ENCODE measurements at places on chromosomes 3 and 15.
A peak's percentile ranks its signal among the peaks of the same experiment; 100 is the strongest.

DNA sequence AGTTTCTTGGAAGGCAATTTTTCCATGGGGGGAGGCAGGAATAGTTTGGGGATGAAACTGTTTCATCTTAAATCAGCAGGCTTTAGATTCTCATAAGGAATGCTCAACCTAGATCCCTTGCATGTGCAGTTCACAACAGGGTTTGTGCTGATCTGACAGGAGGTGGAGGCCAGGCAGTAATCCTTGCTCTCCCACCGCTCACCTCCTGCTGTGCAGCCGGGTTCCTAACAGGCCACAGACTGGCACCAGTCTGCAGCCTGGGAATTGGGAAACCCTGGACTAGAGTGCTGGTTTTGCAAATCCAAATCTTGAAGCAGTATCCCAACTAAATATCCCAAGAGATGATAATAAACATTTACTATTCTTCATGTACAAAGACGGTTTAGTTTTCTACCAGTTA, 256.3 kb upstream of the TMCO5A start:
- H3K4me1 ChIP-seq: no peaks in the 10 kb centered on the region
- H3K36me3 ChIP-seq: no peaks in the 10 kb centered on the region

DNA sequence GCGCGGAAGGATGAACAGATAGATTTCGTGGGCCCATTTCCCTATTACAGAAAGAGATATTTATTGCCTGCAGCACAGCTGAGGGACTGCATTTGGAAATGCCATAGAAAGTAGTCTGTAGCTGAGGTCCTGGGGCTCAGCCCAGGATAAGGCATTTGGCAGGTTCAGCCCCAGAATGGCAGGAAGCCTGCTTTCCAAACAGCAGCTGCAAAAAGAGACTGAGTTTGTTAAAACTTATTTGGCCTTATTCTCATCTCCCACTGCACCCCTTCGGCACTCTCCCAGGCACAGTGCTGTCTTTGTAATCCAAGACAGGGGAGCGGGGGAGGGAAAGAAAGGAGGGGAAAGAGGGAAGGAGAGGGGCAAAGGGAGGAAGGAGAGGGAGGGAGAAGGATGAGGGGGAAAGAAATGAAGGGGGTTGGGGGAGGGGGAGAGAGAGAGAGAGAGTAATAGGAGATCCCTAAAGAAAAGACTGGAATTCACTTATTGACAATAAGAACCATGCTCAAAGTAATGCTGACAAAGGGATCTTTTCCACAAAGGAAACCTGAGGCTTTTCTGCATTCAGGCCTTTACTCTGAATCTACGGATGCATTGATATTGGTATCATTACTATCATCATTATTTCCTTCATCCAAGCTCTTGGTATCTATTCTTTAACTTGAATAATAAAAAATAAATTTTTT, 94.0 kb upstream of the LRRN1 start:
- no peaks in the 10 kb centered on the region for H3K4me1 ChIP-seq
- no peaks in the 10 kb centered on the region for H3K27me3 ChIP-seq
- no peak overlapping the region for H3K27ac ChIP-seq
- no peak overlapping the region for H3K4me3 ChIP-seq
- DNase-seq: no peak

- no peak overlapping the region for H3K27ac ChIP-seq
- no peak for DNase-seq
- H3K36me3 ChIP-seq: no peaks in the 10 kb centered on the region
- H3K27me3 ChIP-seq: no peaks in the 10 kb centered on the region
- no peak overlapping the region for H3K4me3 ChIP-seq
Measured at GRCh38 chr3:59243476-59243875, 193.7 kb upstream of the CFAP20DC start.

- DNase-seq: no peak
- H3K4me3 ChIP-seq: no peak overlapping the region
- no peaks in the 10 kb centered on the region for H3K27me3 ChIP-seq
- no peak overlapping the region for H3K27ac ChIP-seq
- no peaks in the 10 kb centered on the region for H3K36me3 ChIP-seq
- no peaks in the 10 kb centered on the region for H3K4me1 ChIP-seq
Measured at GRCh38 chr3:58383476-58383875, 50.2 kb downstream of the PDHB start.

- H3K4me3 ChIP-seq: no peak overlapping the region
- H3K4me1 ChIP-seq: no peaks in the 10 kb centered on the region
- H3K36me3 ChIP-seq: no peaks in the 10 kb centered on the region
- no peak overlapping the region for H3K27ac ChIP-seq
Measured at GRCh38 chr3:63364495-63364894, 86.4 kb downstream of the SYNPR start.

GRCh38 chr15:22930782-22931484, 49.2 kb downstream of the CYFIP1 start:
- no peak overlapping the region for H3K4me3 ChIP-seq
- peak overlapping the region; percentile 13 for H3K27ac ChIP-seq
- H3K4me1 ChIP-seq: no peaks in the 10 kb centered on the region
- no peak for DNase-seq
